ENCODE measurements at places on chromosomes 2 and 18. TPM values are rescaled to one million over a fixed set of nuclear protein-coding genes. Genes with fewer than 3 reads are reported as not detected.

NEU2 gene
- total RNA-seq, result not detected

LIMS4 gene
- total RNA-seq, result 18.6 TPM

EPHA4 gene
- total RNA-seq, result 17.5 TPM

CRYGD gene
- not detected for total RNA-seq

CCDC178 gene
- total RNA-seq, result under 0.01 TPM

WDSUB1 gene
- 9.0 TPM for total RNA-seq
